ENCODE measurements at places on chromosomes 11 and 22.

DNA sequence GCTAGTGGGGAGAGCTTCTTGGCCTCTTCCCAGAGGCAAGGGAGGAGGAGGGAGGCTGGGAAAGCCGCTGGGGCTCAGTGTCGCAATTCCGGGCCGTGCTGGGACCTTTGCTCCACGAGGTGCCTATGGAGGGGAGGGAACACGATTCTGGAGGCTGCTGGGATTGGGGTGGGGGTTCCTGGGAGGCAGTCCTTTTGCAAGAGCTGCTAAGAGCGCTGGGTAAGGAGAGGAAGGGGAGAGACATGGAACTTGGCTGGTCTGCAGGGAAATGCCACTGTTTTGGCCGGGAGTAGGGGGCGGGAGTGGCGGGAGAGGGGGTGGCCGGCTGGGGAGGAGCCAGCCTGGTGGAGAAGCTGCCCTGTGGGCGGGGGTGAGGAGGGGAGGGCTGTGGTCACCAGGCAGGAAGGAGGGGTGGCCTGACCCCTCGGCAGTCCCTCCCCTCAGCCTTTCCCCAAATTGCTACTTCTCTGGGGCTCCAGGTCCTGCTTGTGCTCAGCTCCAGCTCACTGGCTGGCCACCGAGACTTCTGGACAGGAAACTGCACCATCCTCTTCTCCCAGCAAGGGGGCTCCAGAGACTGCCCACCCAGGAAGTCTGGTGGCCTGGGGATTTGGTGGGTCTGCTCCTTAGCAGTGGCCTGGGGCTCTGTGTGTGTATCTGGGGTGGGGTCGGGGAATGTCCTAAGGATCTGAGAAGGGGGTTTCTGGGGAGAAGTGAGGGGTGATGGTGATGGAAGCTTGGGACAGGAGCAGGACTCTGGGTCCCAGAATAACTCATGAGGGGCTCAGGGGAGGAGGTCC lies at the start of gene NR1H3:
Gene NR1H3, plus strand, starts transcription at position 480 of the 800 bp plus-strand sequence. CDS start 1,221 bp downstream, outside the sequence.
- peak; percentile 26 for DNase-seq

DNA sequence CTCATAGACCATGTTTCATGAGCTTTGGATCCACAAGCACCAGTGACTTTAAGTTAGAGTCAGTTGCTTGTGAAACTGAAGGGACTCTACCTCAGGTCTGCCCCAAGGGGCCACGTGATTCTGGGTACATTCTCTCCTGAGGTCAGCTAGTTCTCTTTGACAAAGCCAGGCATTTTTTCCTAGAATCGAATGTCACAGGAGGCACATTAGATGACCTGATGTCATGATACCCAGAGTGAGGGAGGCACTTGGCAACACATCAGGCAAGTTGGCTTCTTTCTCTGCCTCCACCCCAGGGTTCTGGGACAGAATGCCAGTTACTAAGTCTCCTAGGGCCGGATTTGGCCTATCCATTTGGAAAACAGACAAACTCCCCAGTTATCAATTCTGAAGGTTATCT lies 93.0 kb downstream of the APIP start:
- no peak for DNase-seq

DNA sequence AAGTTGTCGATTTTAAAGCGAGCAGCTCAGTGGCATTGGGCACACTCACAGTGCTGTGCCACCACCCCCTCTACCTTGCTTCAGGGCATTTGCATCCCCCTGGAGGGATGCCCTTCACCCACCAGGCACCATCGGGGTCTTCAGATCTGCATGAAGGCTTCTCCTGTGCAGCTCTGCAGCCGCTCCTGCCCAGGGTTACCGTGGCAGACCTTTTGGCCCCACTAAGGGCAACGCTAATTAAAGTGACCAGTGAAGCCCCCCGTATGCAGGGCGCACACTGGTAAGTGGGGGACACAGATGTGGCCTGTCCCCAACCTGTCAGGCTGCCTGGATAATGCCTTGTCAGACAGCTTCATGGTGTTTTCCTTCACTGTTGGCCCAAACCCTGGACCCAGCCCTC lies 1117.7 kb downstream of the BRD1 start:
- no peak for DNase-seq

DNA sequence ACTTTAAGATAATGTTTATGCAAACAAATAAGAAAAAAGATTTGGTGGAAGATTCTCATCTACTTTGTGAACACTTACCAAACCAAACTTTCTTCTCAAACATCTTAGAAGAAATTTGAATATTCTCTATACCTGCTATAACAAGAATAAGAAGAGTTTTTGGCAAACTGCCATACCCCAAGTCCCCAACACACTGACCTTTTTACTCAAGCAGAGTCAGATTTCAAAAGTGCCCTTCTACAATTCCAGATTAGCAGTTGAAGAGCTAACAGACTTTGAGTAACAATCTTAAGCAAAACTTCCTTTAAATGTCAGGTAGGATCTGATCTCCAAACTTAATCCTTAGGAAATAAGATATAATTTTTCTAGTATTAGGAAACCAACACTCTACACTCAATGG lies 33.9 kb downstream of the TSG101 start:
- DNase-seq: no peak

GRCh38 chr22:50470491-50470890 lies 4.3 kb downstream of the SBF1 start:
- no peak for DNase-seq

GRCh38 chr22:43014316-43014868 lies 557 bp downstream of the PACSIN2 start:
- no peak for DNase-seq

Measured in kidney glomerular epithelial cell (primary cell).